ENCODE measurements at places on chromosomes 1 and 21.

DNA sequence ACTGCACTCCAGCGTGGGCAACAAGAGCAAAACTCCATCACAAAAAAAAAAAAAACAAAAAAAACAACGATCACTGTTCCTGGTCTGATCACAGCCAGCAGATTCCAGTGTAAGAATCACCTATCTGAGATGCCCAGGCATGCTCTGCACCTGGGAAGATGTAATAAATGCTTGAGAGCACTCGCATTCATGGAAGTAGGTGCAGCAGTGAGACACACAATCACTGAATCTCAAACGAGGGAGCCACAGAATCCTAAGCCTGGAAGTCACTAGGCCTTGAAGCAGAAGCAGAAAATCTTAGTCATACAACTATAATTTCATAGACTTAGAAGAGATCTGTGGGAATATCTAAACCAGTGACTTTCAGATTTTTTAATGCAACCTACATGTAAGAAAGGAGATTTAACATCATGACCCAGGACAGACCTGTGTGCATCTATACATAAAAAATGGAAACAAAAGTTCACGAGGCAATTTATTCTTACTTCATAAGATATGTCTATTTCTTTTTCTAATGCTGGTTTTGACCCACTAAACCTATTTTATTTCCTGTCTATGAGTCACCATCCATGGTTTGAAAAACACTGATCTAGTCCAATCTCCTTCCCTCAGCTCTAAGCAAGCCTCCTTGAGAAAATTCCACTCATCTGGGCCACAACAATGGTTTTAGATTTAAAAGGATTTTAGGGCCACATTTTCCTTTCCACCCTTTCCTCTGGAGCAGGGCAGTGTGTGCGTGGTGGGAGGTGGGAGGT is 30.4 kb downstream of the RIMS3 start:
- DNase-seq, result no peak

GRCh38 chr1:24932284-24932683 is 2.2 kb upstream of the RUNX3 start:
- no peak for DNase-seq

DNA sequence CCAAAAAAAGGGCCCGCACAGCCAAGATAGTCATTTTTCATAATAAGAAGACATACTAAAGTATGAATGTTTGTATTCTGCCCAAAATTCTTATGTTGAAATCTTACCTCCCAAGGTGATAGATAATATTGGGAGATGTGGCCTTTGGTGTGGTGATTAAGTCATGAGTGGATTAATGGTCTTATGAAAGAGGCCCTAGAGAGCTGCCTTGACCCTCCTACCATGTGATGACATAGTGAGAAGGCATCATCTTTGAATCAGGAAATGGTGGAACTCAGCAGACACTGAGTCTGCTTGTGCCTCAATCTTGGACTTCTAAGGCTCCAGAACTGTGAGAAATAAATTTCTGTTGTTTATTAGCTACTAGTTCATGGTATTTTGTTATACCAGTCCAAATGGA is 11.8 kb upstream of the RNPC3 start:
- no peak for DNase-seq

- peak; percentile 79 for DNase-seq
Measured at GRCh38 chr1:84077476-84078107, 66.5 kb upstream of the PRKACB start.

GRCh38 chr1:236099355-236099974 is 34.6 kb upstream of the NID1 start:
- no peak for DNase-seq

- DNase-seq, result no peak
Measured at GRCh38 chr1:171248841-171249240, 547 bp downstream of the FMO1 start.

DNA sequence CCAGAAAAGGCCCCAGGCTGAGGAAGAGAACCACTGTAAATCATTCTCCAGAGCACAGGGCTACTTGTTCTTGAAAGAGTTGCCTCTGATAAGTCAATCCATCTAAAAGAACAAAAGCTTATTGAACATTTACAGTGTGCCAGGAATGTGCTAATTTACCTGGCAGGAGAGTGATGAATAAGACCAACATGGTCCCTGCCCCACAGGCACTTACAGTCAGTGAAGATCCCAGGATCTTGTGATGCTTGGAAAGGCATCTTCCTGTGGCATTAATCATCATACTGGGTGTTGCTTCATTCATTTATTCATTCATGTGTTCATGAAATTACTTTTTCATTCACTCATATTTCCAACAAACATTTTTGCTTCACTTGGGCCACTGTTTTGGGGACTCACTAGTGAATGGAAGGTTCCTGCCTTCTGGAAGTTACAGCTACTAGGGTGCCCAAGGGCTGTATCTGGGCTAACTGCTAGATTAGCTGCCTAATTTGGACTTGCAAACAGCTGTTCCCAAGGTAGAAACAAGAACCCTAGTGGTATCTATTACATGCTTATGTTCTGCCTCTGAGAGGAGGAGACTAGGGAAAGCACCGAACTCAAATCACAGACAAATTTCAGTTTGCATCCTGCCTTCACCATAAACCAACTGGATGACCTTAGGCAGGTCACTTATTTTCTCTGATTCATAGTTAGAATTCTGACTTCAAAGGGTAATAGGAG is 133.5 kb downstream of the CLIC6 start:
- DNase-seq, result no peak

Data from NCI-H1417 (cell line).